NCI-H1092 (cell line): ENCODE measurements at places on chromosomes 5 and 9.
A peak's percentile ranks its signal among the peaks of the same experiment; 100 is the strongest.

DNA sequence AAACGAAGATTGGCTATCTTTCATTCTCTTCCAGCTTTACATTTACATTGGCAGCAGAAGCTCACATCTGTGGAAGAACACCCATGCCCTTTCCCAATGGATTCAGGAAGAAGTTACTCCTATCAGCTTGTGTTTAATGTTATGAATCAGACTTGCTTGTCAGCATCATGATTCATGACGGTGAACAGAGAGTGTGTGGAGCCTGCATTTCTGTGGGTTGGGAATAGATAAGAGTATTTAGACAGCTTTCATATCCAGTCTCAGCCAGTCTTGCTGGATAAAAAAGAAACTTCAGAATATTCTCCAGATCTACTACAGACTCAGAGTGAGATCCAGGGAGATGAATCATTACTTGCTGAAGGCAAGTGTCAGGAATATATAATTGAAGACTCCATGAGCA is 812.9 kb upstream of the ZNF608 start:
- DNase-seq: no peak

DNA sequence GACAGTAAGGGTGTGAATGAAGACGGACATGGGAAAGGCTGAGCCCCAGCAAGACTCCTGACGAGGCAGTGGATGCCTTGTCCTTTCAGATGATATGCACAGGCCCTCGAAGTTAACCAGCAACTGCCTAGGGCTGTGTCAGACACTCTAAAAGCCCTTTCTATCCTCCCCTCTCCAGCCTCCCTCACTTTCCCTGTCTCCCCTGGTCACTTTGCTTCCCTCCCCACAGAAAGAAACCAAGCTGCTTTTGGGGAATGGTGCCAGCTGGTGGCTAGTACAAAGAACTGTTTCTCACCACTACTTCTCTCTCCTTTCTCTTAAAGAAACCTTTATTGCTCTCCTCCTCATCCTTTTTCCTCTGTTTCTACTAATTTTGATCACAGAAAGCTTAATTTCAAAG is 21.4 kb downstream of the LHFPL2 start:
- no peak for DNase-seq

GRCh38 chr5:126003309-126003708 is 419.9 kb upstream of the GRAMD2B start:
- no peak for DNase-seq

GRCh38 chr5:1167728-1168709 is 33.4 kb upstream of the SLC6A19 start:
- peak; percentile 58 for DNase-seq

DNA sequence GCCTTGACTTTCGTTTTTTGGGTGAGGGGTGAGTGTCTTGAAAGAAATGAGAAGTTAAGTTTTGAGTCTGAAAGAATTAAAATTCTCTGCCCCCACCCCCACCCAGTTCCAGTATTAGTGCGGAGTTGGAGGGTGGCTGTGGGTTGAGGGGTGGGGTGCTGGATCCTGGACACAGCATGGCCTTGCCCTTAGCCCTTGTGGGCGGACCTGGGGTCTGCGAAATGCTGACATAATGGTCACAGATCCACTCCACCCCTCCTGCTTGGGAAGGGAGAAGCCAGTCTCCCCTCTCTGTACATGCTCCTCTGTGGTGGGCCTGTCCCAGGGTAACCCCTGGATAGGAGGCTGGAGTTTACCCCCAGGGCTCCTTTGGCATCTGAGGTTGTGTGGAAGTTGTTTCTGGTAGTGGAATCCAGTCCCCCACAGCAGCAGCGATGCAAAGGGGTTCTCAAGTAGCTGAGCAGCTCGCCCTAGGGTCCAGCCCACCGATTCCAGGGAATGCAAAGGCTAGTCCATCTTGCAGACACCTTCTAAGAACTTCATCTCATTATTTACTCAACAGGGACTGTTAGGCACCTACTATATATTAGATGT is 42.8 kb upstream of the TCF7 start:
- DNase-seq: no peak

GRCh38 chr9:121686930-121687541 is 35.6 kb downstream of the DAB2IP start:
- DNase-seq: peak; percentile 20

- DNase-seq: no peak
These were observed 162.1 kb downstream of the FSTL4 start for GRCh38 chr5:133450286-133450685.

- DNase-seq: no peak
These were observed 40.4 kb upstream of the HRH2 start for GRCh38 chr5:175617447-175617846.

DNA sequence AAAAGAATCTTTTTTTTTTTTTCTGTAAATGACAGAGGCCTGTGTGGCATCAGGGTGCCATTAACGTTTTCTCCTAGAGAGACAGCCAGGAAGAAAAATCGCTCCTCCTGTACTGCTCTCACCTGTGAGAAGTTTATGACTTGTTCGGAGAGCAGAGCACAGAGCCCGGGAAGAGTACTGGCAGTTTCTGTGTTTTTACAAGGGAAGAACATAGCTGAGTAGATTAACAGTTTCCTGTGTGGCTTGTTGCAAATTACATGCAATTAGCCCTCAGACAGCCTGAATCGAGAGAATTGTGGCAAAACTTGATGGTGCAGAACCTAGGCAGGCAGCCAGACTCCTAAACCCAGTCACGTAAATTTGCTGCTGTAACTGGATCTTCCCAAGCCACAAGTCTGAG is 32.1 kb downstream of the PRKACG start:
- DNase-seq: no peak

- DNase-seq: no peak
These were observed 53.3 kb downstream of the NREP start for GRCh38 chr5:111703662-111704061.

DNA sequence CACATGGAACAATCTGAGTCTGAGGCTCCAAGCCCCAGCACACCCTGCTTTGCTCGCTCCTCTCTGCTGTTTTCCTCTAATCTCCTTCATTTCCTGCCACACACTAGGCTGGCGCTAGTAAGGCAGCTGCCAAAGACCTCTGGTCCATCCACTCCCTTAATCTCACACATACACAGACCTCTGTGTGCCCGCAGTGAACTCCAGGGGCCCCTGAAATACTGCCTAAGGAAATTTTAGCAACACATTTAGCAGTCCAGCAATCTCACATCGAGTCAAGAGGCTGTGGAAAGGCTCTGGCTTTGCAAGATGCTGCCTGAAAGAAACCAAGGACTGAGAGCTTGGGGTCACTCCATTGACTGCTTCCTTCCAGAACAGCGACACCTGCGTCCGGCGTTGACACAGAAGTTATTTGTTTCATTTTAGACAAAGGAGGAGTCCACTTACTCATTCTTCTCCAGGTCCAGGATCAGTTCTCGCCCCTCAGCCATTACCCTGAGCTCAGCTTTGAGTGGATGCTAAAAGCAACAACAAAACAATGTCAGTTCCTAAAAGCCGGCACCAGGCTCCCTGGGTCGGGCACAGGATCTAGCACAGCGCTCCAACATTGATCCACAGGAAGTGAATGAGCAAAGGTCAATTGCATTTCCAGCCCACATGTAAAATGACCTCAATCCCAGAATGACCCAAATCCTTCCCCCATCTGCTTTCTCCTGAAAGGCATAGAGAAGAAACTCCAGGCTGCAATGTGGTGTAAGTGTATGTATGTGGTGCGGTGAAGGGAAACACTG is 11.5 kb downstream of the ADAM19 start:
- DNase-seq: no peak

- no peak for DNase-seq
These were observed 158.5 kb downstream of the TRPM6 start for GRCh38 chr9:74729136-74729695.
